ENCODE measurements at places on chromosomes 12 and 14.

DNA sequence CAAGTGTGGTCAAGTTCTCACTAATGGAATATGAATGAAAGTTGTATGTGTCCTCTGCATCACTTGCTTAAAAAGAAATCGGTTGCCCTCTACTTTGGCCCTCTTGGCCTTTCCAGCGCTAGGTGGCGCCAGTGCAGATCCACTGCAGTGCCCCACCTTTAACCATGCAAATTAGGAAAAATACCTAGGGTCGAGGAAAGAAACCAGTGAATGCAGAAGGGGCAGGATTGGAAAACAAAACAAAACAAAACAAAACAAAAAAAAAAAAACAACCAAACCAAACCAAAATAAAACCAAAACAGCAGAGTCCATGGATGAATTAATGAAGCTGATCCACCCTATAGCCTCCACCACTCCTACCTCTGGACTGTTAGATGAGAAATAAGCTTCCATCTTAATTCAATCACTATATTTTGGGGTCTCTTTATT, 12.9 kb upstream of the NEMF start:
- peak; percentile 66 for DNase-seq

DNA sequence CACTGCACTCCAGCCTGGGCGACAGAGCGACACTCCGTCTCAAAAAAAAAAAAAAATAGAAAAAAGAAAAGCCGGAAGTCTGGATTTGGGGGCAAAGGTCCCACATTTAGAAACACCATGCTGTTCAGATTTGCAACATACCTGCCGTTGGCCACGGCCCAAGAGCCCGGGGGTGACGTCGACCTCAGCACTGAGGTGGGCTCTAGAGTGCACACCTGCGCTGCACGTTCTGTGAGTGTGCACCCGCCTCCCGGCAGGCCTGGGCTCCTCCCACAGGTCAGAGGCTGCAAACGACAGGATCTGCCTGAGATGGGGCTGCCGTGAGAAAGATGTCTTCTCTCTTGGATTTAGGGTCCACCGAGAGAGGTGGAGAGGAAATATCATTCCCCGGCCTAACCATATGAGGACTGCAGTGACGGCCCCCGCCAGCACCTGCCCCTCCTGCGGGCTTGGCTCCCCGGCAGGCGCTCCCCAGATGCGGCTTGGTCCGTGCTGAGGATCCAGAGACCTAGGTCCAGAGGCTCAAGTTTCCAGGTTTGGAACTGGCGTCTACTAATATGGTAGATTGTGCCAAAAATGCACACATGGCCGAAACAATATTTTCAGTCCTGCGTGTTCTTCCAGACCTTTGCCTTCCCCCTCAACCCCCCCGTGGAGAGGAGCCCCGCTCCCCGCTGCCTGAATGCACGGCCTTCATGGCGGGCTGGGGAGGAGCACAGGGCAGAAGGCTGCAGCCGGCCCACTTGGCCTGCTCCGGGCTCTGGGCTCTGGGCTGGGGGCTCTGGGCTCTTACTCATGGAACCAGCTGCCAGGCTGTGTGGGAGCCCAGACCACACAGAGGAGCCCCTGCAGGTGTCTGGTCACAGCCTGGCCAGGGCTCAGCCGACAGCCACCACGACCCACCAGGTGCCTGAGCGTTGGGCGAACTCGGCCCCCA, 58.8 kb upstream of the FBRSL1 start:
- no peak for DNase-seq

- DNase-seq = no peak
Observed at GRCh38 chr12:113049976-113050742, 6.4 kb upstream of the DTX1 start.

- no peak for DNase-seq
Observed at GRCh38 chr12:26400627-26401026, 205.3 kb downstream of the SSPN start.

- no peak for DNase-seq
Observed at GRCh38 chr12:105899589-105899988, 239.2 kb downstream of the NUAK1 start.

DNA sequence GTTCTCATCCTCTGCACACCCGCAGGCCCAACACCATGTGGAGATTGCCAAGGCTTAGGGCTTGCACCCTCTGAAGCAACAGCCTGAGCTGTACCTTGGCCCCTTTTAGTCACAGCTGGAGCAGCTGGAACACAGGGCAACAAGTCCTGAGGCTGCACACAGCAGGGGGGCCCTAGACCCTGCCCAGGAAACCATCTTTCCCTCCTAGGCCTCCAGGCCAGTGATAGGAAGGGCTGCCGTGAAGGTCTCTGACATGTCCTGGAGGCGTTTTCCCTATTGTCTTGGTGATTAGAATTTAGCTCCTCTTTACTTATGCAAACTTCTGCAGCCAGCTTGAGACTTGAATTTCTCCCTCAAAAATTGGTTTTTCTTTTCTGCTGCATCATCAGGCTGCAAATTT, 373.5 kb upstream of the CLEC14A start:
- DNase-seq = no peak

DNA sequence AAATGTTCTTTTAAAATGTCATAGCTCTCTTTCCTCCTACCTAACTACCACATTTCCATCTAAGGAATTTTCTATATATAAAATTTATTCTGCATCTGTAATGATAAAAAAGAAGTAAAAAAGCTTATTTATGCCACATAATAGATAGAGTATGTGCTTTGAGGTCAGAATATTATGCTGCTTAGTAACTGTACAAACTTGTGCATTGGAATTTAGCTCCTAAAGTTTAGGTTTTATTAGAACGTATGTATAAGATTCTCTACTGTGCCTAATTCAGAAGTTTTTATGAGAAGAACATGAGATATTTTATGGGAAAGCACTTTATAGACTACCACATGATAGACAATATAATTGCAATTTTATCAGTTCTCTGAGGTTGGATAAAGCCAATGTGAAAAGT, 384.6 kb downstream of the SLC16A7 start:
- DNase-seq = no peak

DNA sequence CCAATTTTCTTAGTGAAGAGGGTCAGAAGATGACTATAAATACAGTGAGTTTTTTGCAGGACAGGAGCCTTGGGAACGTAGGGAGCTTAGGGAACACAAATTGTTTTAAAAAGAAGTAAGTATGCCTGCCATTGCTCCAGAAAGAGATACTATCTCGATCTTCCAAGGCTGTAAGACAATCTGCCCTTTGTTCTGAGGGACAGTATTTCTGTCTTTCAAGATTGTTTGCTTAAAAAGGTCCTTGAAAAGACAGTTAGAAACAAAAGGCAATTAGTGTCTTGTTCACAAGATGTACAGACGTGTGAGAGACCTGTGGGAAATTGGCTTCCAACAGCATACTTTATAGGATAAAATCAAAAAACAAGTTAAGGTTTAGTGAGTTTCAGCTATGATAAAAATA, 321.2 kb upstream of the FAR2 start:
- no peak for DNase-seq

DNA sequence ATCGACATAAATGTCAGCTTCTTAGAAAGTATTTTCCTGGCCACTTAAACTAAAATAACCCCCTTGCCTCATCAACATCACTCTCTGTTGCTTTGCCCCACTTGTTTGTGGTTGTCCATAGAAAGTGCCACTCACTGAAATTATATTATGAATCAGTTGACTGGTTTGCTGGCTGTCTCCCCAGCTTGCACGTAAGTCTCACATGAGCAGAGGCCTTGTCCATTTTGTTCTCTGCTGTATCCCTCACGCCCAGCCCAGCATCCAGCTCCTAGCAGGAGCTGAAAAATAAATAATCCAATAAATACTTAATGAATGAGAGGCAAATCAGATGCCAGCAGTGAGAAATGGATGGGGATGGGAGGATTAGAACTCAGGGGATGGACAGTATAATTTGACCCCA, 159.3 kb downstream of the KSR2 start:
- no peak for DNase-seq

GRCh38 chr12:13278249-13278787, 81.8 kb downstream of the EMP1 start:
- no peak for DNase-seq

DNA sequence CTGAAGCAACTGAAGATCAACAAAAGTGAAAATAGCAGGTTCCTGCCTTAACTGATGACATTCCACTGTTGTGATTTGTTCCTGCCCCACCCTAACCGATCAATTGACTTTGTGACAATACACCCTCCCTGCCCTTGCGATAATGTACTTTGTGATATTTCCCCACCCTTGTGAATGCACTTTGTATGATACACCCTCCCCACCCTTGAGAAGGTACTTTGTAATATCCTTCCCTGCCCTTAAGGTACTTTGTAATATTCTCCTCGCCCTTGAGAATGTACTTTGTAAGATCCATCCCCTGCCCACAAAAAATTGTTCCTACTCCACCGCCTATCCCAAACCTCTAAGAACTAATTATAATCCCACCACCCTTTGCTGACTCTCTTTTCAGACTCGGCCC, 41.4 kb downstream of the BCAT1 start:
- no peak for DNase-seq

GRCh38 chr12:21526053-21526452, at the start of gene SPX:
Gene SPX (plus strand): TSS chr12:21526296. CDS start chr12:21526473, 177 bp downstream.
- no peak for DNase-seq

- no peak for DNase-seq
Observed at GRCh38 chr12:66774929-66775328, 96.1 kb upstream of the GRIP1 start.

DNA sequence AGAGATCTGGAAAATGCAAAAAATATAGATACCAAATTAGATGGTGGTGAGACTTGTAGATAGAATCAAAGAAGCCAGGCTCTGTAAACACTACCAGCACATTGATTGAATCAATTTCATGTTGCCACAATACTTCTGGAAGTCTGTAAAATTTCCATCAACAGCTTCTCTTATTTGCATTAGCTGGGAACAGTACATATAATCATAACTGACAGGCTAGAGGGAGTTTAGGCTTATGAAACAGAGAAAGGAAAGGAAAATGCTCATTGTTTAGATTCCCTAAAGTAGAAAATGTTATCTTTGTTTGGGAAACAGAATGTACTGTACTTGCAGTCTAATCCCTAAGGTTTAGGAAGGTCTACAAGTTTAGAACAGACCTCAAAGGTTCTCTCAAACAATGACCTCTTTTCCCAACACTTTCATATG, 335.2 kb downstream of the CEP128 start:
- no peak for DNase-seq

- DNase-seq = no peak
Observed at GRCh38 chr12:50985322-50985721, 33.0 kb downstream of the HIGD1C start.

DNA sequence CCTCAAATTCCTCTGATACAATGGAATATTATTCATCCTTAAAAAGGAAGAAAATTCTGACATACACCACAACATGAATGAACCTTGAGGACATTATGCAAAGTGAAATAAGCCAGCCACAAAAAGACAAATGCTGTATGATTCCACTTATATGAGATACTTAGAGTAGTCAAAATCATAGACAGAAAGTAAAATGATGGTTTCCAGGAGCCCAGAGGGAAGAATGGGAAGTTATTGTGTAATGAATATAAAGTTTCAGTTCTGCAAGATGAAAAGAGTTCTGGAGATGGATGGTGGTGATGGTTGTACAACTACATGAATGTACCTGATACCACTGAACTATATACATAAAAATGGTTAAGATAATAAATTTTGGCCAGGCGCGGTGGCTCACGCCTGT, 18.3 kb downstream of the VWF start:
- DNase-seq = no peak

DNA sequence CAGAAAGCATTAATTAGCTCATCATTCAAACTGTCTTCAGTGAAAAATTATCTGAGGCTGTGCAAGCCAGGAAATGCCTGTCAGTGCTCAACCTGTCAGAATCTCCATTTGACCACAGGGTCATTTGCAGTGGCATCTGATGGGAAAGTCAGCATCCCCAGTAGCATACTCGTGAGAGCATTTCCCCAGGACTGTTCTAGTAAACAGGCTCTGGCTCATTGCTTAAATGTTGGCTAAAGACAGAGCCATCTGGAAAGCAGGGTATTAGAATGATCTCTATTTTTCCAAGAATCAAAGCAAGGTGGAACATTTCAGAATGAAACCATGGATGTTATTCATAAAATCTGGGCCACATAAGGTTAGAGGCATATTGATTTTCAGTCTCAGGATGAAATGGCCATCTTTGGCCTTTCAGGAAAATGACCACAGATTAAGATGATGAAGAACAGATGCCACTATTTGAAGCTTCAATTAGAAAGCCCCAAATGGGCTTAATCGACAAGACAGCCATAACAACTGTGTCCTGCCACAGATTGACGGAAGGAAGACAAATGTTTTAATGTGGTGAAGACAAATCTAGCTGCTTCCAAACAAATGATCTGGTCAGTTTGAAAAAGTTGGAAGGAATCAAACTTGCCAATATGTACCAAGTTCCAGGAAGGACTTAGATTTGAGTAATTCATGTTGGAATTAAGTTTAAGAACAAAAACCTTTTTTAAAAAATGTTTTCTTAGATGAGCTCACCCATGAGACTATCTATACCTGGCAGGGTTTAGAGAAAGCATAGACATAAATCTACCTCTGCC, 94.0 kb upstream of the FAR2 start:
- DNase-seq = no peak

GRCh38 chr12:49825971-49826421, 2.2 kb downstream of the NCKAP5L start:
- no peak for DNase-seq

DNA sequence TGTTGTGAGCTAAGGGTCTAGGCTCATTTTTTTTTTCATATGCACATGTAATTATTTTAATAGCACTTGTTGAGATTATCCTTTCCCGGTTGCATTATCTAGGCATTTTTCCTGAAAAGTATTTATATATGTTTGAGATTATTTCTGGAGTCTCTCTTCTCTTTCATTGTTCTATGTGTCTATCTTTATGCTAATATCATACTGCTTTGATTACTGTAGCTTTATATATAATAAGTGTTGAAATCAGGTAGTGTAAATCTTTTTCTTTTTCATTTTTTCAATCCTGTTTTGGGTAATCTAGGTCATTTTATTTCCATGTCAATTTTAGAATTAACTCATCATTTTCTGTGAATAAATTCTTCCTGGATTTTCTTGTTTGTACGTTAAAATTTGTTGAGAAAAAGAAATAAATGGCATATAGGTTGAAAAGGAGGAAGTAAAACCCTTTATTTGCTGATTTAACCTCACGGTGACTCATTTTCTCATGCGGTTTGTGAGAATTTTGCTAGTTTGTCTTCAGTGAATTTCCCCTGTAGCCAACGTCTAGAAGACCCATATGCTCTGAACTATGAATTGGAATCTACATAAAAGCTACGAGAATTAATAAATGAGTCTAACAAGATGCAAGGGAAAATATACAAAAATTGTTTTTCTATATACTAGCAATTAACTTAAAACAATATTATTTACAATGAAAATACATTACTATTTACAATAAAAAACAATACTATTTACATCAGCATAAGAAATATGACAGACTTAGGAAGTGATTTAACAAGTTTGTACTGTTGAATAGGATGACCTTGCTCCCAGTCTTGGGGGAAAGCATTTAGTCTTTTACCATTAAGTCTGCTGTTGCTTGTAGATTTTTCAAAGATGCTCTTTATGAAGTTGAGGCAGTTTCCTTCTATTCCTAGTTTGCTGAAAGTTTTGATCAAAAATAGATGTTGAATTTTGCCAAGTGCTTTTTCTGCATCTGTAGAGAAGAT, 105.0 kb downstream of the SNAPC1 start:
- DNase-seq = no peak

DNA sequence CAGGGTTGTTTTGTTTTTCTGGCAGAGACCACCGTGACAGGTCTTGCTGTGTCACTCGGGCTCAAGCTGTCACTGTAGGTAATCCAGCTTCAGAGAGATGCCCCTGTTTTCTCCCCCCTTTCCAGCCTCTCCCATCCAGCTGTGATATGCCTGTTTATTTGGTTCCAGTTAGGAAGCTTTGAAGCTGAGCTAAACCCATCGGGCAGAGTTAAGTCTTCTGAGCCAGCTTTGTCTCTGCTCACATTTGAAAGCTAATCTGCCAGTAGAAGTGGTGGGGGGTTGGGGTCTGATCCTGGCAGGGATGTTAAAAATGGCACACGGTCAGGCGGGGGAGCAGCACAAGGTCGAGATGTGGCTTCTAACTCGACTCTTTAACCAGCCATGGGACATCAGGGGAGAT, 130.0 kb downstream of the TSPAN9 start:
- no peak for DNase-seq
